NCI-H1436 treated with DMSO at 0.1 percent for 48 hours (cell line): ENCODE measurements at places on chromosomes 16 and 17.

GRCh38 chr16:35305476-35305875 is 1846.1 kb downstream of the TP53TG3F start:
- DNase-seq = no peak

DNA sequence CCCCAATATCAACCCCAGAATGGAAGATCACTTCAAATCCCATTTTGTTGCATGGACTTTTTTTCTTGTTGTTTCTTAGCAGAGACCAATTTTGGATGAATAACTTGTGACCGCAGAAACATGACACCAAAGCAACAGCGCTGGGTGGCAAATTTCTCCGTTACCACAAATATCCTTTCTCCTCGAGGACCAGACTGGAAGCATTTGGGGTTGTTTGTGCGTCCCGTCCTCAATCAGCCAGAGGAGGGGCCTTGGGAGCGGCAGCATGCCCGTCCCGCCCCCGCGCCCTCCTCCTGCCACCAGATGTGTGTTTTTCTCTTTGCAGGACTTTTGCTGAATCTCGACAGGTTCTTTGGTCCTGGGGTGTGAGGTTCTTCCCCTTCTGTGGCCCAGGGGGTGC is 282.5 kb upstream of the FOXF1 start:
- no peak for DNase-seq

GRCh38 chr16:81394966-81395655 is 49.5 kb upstream of the CMIP start:
- DNase-seq = no peak

- no peak for DNase-seq
These were observed 3.0 kb upstream of the CHD3 start for GRCh38 chr17:7885367-7886226.

- no peak for DNase-seq
These were observed 39.3 kb upstream of the SLC38A10 start for GRCh38 chr17:81334391-81334901.

DNA sequence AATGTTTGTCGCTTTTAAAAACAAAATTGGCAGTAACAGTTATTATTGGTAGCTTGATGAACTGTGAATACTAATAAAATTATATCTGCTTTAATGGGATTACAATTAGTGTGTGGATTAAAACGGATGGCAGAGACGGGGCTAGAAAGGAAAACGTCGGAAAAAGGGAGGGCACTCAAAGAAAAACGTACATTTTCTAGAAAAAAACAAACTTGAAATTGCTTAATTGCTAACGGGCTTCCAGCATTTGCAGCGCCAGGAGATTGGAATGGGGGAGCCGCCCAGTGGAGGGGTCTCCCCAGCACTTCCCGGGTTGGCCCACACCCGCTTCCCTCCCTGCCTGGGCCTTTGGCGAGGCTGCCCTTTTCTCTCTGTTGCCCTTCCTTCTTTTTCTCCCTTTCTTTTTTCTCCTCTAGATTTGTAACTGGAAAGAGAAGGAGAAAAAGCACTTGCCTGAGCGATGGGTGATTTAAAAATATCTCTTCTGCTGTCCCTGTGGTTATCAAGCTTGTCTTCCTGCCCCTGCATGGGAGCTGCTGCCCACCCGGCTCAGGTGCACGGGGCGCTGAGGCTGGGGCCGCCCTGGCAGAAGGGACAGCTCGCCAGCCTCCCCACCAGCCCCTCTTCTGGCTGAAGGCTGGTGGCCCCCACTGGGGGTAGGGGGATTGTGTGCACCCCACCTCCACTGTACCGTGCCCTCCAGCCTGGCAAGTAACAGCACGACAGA is 5.9 kb downstream of the BAHCC1 start:
- no peak for DNase-seq

DNA sequence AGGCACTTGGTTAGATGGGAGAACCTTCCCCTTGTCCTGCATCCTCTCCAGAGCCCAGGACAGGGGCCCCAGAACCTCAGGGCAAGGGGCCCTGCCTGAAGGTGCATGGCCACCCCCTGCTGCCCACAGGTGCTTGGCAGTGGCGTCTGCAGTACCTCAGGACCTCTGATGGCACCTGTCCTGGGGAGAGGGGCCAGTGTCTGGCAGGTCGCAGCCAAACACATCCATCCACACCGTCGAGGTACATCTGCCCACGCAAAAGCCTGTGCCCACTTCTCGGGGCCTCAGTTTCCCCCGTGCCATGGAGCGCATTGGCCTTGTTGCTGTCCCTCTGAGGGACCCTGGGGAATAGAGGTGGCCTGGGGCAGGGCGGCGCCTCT is 9.3 kb downstream of the MAP2K3 start:
- DNase-seq = no peak

- DNase-seq = no peak
These were observed 1091.0 kb downstream of the CDH8 start for GRCh38 chr16:60945225-60945624.

GRCh38 chr17:66589892-66590291 is 245.0 kb upstream of the CACNG5 start:
- no peak for DNase-seq

DNA sequence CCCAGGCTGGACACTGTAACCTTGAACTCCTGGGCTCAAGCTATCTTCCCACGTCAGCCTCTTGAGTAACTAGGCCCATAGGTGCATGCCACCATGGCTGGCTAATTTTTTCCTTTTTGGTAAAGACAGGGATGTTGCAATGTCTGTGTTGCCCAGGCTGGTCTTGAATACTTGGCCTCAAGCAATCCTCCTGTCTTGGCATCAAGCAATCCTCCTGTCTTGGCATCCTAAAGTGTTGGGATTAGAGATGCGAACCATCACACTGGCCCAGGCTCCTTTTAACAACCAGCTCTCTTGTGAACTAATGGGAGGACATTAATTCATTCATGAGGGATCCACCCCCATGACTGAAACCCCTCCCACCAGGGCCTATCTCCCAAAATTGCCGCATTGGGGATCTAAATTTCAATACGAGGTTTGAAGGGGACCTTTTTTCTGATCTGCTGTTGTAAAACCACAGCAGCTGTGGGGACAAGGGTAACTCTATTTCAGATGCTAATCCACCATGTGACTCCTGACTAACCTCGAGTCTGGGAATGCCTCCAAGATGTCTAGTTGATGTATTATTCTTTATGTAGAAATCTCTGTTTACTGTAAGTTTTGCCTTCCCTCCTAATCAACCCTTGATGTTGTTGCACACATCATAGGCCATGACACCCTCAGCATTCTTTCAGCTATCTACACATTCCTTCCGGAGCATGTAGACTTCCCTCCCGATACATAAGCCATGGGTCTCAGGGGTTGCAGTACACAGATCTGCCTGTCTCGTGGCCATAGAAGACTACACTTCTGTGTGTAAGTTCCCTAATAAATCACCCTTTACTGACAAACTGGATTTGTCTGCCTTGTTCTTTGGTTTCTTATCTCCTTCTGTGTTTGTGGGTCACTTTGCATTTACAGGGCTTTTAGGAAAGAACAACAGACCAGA is 37.6 kb downstream of the RNF112 start:
- no peak for DNase-seq

GRCh38 chr16:15757630-15758251 is 99.1 kb downstream of the MYH11 start:
- DNase-seq = no peak

- no peak for DNase-seq
These were observed 16.6 kb downstream of the ZFHX3 start for GRCh38 chr16:73031155-73031866.

DNA sequence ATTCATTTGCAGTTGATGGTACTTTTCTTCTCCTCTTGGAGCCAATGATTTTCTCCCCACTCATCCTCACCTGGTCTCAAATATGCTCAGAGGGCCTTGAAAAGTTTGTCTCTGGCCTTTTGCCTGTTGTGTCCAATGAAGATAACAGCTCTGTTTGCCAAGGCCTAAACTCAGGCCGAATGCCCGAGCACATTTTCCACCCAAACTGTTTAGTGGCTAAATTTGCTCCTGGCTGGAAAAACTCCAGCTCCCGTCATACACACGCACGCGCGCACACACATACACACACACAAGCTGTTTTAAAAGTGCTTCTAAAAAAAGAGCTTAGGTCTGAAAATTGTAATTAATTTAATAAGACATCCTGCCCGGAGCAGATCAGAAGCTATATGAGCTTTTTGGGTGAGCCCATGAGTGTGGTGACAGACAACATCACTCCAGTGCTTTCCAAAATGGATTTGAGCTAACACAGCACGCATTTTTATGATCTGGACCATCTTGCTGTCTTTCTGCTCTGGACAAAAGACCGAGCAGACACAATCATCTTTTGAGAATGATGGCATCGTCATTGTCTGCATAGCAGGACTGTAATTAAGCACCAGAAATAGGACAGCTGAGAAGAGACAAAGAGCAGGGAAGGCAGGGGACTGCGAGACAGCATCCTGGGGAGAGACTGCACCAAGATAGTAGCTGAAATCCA is 48.9 kb downstream of the IRX6 start:
- no peak for DNase-seq

- DNase-seq = no peak
These were observed 66.2 kb upstream of the CREBBP start for GRCh38 chr16:3946604-3947180.

- DNase-seq = no peak
These were observed 4.0 kb downstream of the UNC13D start for GRCh38 chr17:75839942-75840798.

- no peak for DNase-seq
These were observed 17.9 kb downstream of the BFAR start for GRCh38 chr16:14650629-14651028.

GRCh38 chr17:63405741-63406261 is 40.3 kb downstream of the CYB561 start:
- peak; percentile 15 for DNase-seq

DNA sequence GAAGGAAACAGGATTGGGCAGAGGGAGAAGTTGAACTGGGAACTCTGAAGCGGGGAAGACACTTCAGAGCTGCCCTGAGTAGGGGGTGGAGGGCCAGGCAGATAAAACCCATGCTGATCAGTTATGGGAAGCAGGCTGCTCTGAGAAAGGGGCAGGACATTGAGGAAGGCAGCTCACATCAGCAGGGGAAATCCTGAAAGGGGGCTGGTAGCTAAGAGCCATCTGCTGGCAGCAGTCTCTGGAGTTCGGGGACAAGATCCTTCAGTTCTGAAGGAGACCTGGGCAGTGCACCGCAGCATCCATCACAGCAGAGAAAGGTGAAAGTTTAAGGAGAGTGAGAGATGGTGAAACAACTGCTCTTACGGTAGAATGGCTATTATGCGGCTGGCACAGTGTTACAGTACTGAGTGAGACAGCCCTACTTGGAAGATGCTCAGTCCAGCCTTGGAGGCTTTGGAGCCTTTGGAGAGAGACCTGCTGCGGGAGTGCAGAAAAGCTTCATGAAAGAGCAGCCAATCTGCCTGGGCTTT is 5.4 kb upstream of the KIF18B start:
- no peak for DNase-seq

GRCh38 chr17:80455336-80455710 is 21.1 kb downstream of the NPTX1 start:
- DNase-seq = no peak

GRCh38 chr16:67326472-67327309 is at the start of the genes KCTD19 and LRRC36:
Gene KCTD19, minus strand, starts transcription at chr16:67326741. Its CDS starts 34 bp downstream, at chr16:67326707.
Gene LRRC36, plus strand, starts transcription at chr16:67326815. Its CDS starts 48 bp downstream, at chr16:67326863.
- DNase-seq = peak; percentile 39

GRCh38 chr16:49452578-49452977 is 79.0 kb downstream of the C16orf78 start:
- no peak for DNase-seq

DNA sequence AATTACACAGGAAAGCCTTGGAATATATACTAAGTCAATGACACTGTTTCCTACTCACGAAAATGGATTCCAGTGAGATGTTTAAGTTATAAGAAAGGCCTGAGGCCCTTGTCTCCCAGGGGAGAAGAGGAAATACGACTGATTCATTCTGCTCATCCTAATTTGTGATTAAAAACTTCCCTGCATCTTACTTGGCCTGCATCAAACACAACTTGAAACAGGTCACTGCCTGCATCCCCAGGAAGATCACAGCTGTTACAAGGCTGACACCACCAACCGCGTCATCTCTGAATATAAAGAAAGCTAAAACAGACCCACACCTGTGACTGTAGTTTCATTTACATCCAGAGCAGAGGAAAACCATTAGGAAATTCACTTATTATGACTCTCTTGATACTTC is 121.9 kb downstream of the DNAH3 start:
- no peak for DNase-seq

GRCh38 chr16:22008215-22009059 is 526 bp downstream of the MOSMO start:
- DNase-seq = no peak

- no peak for DNase-seq
These were observed 5.9 kb downstream of the DPH1 start for GRCh38 chr17:2035541-2036488.

- DNase-seq = no peak
These were observed 18.7 kb upstream of the ATP5MC1 start for GRCh38 chr17:48873696-48874443.

GRCh38 chr16:67104845-67105244 is 4.9 kb upstream of the PHAF1 start:
- DNase-seq = no peak

DNA sequence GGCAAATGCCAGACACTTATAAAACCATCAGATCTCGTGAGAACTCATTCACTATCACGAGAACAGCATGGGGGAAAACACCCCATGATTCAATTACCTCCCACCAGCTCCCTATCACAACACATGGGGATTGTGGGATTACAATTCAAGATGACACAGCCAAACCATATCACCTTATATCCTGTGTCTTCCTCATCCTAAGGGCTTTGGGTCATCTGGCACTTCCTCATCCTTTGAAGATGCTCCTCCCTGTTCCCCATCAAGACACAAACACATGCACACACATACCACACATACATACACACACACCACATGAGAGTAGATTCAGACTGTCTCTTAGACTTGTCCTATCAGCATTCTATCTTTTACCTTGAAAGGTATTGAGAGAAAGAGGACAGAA is 2.8 kb upstream of the PMFBP1 start:
- no peak for DNase-seq

DNA sequence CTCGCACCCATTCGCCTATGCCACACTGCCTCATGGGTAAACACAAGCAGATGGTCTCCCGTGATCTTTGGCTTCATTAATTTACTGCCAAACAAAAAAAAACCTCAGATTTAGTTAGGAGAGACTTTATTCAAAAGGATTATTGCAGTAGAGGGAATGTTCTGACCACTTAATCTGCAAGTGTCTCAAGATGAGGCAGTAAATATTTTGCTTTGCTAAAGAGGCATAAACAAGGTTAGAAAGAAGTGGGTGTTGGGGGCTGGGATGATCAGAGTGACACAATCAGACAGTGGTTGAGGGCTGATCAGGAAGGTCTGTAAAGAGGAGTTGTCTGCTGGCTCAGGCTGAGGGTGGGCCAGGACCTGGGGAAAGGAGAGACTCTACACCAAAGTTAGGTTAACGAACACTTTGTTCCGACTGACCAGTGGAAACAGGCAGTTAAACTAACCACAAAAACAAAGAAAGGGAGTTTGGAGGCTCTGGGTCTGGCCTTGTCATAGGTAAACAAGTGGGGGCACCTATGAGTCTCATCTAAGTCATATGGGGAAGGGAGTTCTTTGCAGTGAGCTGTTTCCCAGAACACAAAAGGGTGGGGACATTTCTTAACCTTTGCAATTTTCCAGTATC is 28.5 kb downstream of the HSD17B2 start:
- DNase-seq = no peak

GRCh38 chr17:80919331-80920311 is 72.0 kb upstream of the CHMP6 start:
- DNase-seq = no peak
